ENCODE measurements at places on chromosomes 5 and 9.

DNA sequence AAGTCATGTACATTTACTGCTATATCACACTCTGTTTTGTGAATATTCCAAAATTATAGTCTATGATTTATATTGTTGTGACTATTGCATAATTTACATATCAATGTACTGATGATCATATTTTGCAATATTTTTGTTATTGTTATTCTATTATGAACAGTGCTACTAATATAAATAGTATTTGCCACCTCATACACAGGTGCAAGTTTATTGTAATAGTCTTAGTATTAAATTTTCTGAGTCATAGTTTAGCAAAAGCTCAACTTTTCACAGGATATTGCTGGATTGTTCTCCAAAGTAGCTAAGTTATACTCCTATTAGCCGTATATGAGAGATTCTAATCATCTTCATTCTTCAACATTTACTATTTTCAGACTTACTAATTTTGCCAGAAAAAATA lies 124.7 kb downstream of the TMC1 start:
- DNase-seq, result no peak

DNA sequence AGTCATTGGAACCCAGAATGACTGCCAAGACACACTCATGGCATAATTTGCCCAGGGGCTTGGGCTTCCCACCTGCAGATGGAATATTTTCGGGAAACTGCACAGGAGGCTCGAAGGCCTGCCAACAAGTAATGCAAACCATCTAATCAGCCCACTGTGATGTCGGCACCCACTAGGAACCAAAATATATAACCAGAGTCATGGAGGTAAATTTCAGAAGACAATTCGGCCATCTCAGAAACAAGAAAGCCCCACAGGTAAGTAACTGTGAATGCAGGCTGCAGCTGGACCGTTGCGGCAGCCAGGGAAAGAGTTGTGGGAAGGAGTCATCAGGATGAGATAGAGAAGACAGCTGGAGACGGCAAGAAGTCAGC lies 264.4 kb downstream of the SYK start:
- DNase-seq, result no peak

DNA sequence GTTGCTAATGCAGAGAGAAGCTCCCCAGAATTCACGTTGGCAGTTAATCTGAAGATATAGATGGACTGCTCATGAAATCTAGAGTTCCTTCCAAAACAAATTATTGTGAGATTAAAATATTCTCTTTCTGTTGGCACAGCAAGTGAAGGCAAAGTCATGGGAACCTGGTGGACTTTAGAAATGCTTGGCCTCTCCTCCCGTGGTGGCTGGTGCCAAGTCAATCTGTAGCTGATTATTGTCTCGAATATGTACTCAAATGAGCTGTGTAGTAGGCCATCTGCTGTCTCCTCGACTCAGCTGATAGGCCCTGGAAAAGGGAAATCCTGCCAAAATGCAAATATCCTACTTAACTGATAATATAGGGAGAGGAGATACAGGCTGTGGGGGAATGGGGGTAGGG lies 69.3 kb downstream of the DAPK1 start:
- no peak for DNase-seq

DNA sequence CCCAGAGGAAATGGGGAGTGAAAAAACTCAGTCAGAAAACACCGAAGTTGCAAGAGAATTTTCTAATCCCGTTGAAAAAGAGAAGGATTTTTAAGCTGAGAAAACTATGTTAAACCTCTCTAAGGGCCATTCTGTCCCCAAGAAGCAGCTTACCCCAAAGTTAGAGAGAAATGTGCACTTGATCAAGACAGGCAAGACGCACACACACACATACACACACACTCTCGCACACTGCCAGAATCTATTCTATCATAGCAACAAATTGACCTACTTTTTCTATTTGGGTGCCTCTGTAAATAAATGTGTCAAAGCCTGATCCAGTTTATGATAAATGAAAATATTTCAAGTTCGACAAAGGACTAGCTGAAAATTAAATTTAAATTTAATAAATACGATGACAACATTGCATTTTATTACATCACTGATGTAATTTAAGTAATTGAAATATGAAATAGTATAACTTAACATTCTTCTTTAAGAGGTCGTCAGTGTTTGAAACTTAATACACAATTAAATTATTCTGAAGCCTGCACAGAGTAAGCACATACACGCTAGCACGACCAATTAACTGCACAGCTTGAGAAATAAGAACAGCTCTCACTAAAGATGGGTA lies 5.9 kb downstream of the NFIL3 start:
- DNase-seq, result no peak

GRCh38 chr5:463952-464351 lies 21.0 kb downstream of the EXOC3 start:
- no peak for DNase-seq

GRCh38 chr5:148760945-148761638 lies 65.3 kb upstream of the ADRB2 start:
- DNase-seq, result peak; percentile 28

DNA sequence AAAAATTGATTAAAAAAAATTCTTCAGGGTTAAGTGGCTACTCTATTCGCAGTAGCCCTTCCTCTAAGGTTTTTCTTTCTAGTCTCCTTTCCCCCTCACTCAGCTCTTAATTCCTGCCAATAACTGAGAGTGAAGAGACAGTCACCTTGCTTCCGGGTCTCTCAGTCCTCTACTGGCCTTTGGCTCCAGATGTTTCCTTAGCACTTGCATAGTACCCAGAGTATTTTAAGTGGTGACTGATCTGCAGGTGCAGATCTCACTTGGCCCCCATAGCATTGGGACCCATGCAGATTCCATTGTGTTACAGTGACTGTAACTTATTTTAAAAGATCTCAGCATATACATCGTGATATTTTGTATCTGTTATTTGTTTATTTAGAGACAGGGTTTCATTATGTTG lies 66.2 kb downstream of the GCNT1 start:
- DNase-seq, result no peak

GRCh38 chr9:99172124-99173091 lies 49.3 kb downstream of the ALG2 start:
- DNase-seq, result no peak

DNA sequence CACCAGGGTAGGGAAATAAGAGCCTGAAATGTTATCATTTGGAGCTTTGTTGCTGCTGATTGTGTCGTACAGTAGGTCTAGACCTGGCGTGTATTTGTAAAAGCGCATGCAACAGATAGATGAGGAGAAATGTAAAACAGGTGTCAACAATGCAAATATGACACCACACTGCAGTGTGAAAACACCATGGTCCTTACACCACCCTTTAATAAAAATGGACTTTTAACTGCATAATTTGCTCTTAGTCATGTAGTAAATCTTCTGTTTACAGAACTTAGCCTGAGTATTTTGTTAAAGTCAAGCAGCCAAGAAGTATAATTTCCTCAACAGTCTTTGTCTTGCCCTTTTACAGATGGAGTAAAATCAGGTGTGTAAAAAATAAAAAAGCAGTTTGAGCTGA lies 13.9 kb downstream of the PCBD2 start:
- DNase-seq, result no peak

DNA sequence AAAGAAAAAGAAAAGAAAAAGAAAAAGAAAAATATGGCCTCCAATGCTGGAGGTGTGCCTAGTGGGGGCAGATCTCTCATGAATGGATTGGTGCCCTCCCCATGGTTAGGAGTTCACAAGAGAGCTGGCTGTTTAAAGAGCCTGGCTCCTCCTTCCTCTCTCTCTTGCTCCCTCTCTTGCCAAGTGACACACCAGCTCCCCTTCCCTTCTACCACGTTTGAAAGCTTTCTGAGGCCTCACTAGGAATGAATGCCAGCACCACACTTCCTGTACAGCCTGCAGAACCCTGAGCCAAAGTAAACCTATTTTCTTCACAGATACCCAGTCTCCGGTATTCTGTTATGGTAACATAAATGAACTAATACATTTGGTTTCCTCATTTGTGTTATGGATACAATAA lies 14.4 kb upstream of the GALNT10 start:
- DNase-seq, result peak; percentile 59
